ENCODE measurements at places on chromosomes 4 and X. TPM values are rescaled to one million over a fixed set of nuclear protein-coding genes. Genes with fewer than 3 reads are reported as not detected.

DNA sequence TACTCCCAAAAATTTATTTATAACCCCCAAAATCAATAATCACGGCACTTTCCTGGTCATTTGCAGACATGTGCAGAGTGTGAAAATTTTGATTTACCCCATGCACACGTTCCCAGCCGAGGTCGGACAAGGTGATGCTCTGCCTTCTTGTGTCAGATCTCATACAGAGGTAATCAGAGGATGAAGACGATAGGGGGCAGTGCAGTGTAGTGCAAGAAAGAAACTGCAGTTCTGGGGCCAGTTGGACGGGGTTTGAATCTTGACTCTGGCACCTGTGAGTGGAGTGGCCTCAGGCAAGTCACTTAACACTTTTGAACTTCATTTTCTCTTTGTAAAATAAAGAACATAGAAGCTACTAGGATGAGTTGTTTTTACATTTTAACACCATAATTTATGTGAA lies 88.4 kb downstream of the FRMPD3 start:
- no peak for DNase-seq

Gene DMP1
- not detected for total RNA-seq

GRCh38 chr4:26452565-26453531 lies 37.4 kb downstream of the CCKAR start:
- DNase-seq: no peak

DNA sequence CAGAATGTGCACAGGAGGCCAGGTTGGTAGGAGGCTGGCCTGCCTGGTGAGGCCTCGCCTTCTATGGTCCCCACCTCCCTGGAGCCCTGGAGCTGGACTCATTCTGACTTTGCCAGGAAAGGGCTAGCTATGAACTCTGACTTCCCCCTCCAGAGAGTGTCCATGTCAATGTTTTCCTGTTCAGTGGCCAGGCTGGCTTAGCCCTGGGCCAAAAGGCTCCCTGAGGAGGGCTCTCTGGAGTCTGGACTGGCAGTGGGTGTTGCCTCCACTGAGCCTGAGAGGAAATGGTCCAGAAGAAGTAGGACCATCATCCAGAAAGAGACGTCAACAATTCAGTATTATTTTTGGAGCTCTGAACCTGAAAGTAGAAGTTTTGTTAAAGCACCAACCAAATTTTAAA lies 178.7 kb downstream of the CHIC2 start:
- DNase-seq: no peak

- no peak for DNase-seq
These were observed 24.9 kb upstream of the RNF150 start for GRCh38 chr4:141158219-141158618.

GRCh38 chr4:117755438-117755837 lies 278.8 kb upstream of the NDST3 start:
- DNase-seq: no peak

Gene FRMD7
- total RNA-seq: 0.41 TPM

DNA sequence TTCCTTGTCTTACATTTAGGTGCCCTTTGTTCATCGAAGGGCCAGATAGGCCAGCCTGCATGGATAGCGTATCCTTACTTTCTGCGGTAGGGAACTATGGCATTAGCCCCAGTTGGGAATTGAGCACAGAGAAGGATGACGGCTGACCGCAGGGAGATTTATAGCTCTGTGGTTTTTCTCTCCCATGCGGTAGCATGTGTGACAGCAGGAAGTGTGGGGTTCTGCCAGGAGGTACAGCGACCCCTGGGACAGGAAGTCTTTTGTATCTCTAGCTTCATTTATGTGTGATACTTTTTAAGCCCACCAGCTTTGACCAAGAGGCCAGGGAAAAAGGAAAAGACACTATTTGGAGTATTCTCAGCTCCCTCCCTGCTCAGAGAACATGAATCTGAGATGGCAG lies 33.1 kb downstream of the GAB3 start:
- DNase-seq: no peak
